Left kidney (tissue), 8 donors: ENCODE measurements at places on chromosomes 2 and 18.

GRCh38 chr18:63831080-63831788 is 56.0 kb downstream of the SERPINB7 start:
- DNase-seq = no peak

DNA sequence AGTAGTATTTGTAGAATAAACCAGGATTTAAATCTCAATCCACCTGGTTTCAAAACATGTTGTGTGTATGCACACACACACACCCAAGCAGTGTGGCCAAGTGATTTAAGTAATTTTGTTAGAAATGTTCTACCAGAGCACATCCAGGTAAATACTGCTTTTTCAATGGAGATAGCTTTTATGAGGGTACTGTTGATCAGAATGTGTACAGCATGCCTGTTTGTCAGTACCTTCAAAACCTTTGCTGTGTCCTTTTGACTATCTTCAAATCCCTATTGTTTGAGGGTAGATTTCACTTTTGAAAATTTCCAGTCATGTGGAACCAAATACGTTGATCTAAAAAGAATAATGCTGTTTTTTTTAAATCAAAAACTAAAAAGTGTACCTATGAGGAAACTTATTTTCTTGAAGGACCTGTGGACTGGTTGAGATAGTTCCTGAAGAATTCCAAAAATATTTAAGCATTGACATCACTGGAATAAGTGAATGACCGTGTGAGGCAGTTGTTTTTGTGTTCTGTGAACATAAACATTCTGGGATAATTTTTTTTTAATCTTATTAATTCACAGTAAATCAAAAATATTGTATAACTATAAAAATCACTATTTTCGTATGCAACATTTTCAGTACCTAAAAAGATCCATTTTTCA is 70.9 kb downstream of the PTRHD1 start:
- no peak for DNase-seq

DNA sequence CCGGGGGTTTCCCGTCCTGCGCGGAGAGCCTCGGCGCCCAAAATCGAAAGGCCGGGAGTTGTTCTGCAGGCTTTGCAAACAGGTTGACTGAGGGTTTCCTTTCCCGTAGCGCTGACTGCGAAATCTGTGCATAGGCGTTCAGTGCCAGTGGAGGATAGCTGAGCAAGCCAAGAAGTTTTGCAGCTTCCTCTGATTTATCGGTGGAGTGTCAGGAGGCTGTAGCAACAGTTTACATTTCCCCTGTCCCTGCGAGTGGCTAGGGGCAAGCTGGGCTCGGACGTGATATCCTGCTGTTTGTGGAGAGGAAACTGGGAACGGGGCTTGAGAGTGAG is 694 bp downstream of the THSD7B start:
- no peak for DNase-seq

- no peak for DNase-seq
Observed at GRCh38 chr18:21439431-21439846, 161.1 kb downstream of the ESCO1 start.

GRCh38 chr2:235727891-235728799 is 234.3 kb downstream of the AGAP1 start:
- no peak for DNase-seq

- peak; percentile 50 for DNase-seq
Observed at GRCh38 chr18:39692367-39693015, 2126.9 kb upstream of the CELF4 start.

DNA sequence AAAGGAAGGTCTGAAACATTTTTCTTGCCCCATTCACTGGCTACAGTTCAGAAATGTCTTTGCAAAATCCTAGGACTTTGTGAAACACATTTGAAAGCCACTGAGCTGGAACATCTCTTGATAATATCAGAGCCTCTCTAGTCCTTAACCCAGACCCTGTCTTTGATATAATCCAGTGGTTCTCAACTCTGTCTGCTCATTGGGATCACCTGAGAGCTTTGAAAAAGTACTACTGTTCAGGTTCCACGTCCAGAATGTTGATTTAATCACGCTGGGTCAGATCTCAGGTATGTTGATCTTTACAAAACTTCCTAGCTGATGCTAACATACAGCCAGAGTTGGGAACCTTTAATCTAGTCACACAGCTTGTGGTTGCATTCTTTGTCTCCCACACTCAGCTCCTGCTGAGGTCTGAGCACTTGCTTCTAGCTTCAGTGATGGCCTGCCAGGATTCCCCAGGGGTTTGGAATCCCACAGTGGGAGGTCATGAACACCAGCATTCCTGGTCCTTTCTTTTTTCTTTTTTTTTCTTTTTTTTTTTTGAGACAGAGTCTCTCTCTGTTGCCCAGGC is 262.7 kb downstream of the SETBP1 start:
- no peak for DNase-seq

DNA sequence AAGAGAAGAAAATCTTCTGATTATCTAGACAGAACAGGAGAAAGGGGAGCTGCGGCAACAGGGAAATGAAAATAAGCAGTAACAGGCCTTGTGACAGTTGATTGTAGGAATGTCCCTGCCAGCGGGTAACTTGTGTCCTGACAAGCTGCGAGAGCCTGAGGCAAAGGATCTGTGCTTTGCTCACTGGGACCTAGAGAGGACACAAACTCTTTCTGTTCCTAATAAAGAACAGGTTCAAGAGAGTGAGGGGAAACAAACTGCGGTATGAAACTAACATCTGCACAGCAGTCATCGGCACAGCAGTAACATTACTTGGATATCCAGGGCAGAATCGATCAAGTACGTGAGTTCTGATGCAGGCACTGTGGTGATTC is 103.7 kb upstream of the THOC1 start:
- DNase-seq = no peak

- DNase-seq = no peak
Observed at GRCh38 chr2:127182626-127183458, 37.3 kb downstream of the CYP27C1 start.

GRCh38 chr2:28958689-28959088 is 22.4 kb upstream of the TOGARAM2 start:
- DNase-seq = peak; percentile 79

GRCh38 chr2:196291873-196292800 is 120.8 kb upstream of the STK17B start:
- no peak for DNase-seq

GRCh38 chr2:69817729-69818501 is 11.5 kb upstream of the GMCL1 start:
- DNase-seq = no peak

GRCh38 chr2:159002462-159003111 is 34.1 kb downstream of the TANC1 start:
- no peak for DNase-seq

- no peak for DNase-seq
Observed at GRCh38 chr18:2997429-2997828, 15.5 kb downstream of the LPIN2 start.
